Stimulated activated CD4-positive, alpha-beta T cell treated with anti-CD3 and anti-CD28 coated beads, Interleukin-1b, Interleukin-23, amount 100 ng/mL, for 24 hours (primary cell): ENCODE measurements at places on chromosomes 16 and 17.

- peak; percentile 48 for DNase-seq
These were observed 4.7 kb downstream of the RPL13 start for GRCh38 chr16:89565256-89565505.

DNA sequence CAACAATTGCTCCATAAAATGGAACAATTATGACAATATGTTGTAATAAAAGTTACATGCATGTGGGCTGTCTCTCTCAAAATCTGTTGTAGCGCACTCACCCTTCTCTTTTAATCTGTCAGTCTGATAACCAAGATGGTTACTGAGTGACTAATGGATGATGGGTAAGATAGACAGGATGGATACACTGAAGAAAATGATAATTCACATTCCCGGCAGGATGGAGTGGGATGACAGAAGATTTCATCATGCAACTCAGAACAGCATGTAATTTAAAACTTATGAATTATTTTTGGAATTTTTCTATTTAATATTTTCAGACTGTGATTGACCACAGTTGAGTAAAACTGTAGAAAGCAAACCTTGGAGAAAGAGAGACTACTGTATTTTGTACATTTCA lies 30.5 kb downstream of the CDH13 start:
- DNase-seq = no peak

DNA sequence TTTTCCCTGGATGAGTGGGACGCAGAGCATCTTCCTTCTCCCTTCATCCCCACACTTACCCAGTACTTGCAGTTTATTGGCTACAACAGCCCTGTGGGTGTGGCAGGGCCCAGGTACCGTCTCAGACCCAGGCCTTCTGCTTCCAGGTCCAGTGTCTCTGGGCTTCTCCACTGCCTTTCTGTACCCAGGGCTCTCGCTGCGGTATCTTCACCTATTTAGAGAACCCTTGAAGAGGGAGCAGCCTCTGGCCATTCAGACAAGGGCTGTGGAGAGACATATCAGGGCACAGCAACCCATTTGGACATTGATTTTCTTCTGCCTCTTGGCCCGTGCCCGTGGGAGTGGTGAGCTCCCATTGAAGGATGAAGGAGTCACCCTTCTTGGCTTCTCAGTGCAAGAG lies 17.3 kb downstream of the TBX4 start:
- no peak for DNase-seq

GRCh38 chr17:55069983-55070529 lies 101.5 kb downstream of the STXBP4 start:
- no peak for DNase-seq

DNA sequence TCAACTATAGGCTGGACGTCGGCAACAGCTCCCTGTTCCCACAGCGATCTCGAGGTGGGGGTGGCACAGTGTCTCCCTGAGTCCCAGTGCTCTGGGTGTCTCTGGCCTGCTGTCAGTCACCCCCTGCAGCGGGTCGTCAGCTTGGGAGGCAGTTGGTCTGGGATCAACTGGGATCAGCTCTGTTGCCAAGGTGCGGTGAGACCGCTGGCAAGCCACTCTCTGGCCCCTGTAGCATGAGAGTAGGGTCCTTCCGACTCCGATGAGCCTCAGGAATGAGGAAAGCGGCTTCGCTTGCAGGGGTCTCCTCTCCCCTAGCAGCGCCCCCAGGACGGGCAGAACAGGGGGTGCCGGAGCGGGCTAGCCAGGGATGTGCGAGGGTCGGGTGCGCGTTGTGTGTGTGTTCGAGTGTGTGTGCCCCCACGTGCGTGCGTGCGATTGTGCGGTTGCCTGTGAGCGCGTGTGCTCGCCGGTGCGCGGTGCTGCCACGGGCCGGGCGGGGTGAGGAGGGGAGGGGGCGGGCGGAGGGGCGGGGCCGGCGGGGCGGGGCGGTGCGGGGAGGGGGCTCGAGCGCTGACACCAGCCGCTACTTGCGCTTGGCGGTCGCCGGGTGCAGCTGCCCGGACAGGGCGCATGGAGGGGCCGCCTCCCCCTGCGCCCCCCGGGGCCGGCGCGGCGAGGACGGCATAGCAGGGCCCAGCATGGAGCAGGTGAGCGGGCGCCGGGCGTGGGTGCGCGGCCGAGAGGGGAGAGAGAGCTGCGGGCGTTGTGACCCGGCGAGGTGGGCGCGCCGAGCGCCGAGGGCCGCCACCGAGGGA lies 9.4 kb upstream of the ARHGAP23 start:
- DNase-seq = no peak

- DNase-seq = no peak
These were observed 18.9 kb downstream of the ARSG start for GRCh38 chr17:68310152-68310551.

- no peak for DNase-seq
These were observed 73.7 kb upstream of the ZNF423 start for GRCh38 chr16:49929626-49930025.

- DNase-seq = no peak
These were observed 23.2 kb downstream of the ZNF213 start for GRCh38 chr16:3158026-3158509.

DNA sequence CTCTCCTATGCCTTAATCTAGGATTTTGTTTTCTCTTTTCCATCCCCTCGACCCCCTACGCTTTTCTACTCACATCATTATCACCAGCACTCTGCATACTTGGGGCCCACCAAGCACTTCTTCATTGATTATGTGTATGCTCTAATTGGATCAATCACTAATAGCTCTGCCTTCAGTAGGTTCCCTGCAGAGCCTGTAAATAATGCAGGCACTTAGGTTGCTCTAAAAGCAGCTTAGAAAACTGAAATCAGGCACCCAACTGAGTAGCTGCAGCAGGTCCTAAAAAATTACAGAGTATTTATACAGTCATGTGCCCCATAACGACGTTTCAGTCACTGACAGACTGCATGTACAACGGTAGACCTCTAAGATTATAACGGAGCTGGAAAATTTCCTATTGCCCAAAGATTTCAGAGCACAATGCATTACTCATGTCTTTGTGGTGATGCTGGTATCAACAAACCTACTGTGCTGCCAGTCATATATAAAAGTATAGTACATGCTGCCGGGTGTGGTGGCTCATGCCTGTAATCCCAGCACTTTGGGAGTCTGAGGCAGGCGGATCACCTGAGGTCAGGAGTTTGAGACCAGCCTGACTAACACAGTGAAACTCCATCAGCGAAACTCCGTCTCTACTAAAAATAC lies 280.4 kb downstream of the HS3ST3B1 start:
- no peak for DNase-seq

- DNase-seq = no peak
These were observed 449 bp downstream of the SMCR8 start for GRCh38 chr17:18315562-18315922.

DNA sequence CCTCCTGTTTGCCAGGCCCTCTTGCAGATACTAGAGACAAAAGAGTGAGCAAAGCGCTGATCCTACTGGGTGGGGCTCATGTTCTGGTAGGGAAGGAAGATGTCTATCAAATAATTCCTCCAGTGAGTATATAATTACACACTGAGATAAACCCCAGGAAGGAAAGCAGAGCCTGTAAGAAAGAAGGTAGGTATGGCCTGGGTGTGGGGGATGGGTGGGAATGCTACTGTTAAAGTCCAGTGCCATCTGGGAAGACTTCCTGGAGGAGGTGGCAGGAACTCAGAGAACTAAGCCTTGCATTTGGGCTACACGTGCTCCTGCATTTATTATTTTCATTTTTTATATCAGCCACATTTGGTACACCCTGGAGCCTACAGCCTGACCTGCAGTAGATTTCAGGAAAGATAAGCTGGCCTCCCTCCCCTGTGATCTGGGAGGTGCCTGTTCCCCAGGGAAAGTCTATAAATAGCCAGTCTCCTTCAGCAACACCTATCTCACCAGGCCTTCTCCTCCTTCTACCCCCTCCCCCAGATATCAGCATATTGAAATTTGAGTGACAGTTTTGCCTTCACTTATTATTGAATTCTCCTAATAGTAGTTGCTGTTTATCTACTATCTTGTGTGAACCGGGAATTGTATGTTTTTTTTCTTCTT lies 11.5 kb downstream of the ATP2C2 start:
- no peak for DNase-seq

- no peak for DNase-seq
These were observed 123.4 kb downstream of the ZFHX3 start for GRCh38 chr16:72924537-72924926.

DNA sequence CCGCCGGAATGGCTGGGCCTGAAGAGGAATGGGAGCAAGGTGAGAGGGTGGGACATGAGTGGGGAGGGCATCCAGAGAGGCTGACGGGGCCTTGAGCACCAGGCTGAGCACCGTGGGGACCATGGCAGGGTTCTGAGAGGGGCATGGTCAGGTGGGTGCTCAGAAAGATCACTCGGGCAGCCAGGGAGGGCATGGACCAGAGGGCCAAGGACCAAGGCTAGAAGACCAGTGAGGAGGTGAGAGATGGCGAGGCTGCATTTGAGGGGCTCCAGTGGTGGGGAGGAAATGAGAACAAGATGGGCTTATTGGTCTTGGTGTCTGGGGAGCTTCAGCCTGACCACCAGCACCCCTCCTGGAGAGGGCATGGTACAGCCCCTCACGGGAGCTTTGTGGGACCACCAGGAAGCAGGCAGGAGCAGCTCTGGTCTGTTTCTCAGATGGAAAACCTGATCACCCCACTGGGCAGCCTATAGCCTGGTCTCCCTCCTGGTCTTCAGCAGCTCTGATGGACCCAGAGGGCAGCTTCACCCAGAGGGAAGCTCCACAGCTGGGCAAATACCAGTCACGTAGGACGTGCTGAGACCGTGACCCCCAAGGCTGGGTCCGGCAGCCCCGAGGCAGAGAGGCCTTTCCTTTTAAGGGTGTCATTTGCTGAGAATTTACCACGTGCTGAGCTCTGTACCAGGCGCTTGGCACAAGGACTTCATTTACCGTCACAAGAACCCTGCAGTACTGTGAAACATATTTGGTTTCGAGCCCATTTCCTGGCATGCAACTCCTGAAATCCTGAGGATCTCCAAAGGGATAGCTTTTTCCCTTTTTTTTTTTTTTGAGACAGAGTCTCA lies 11.4 kb upstream of the NCBP3 start:
- DNase-seq = no peak

DNA sequence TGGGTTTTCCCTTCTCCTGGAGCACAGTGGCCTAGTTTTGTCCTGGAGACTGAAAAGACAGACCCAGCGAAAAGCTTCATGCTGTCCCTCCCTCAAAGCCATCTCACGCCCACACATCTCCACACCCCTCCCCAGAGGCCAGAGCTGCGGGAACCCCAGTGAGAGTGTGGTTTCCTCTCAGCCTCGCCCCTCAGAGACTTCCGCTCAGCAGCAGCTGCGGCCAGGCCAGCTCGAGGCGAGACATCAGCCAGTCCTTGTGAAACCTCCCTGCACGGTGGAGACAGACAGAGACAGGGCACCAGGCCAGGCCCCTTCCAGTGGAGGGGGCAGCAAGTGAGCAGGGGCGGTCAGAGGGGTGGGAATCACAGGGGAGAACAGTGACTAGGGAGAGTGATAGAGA lies 77.0 kb upstream of the TNRC6C start:
- peak; percentile 62 for DNase-seq

GRCh38 chr16:79298894-79299799 lies 301.4 kb downstream of the MAF start:
- DNase-seq = no peak

DNA sequence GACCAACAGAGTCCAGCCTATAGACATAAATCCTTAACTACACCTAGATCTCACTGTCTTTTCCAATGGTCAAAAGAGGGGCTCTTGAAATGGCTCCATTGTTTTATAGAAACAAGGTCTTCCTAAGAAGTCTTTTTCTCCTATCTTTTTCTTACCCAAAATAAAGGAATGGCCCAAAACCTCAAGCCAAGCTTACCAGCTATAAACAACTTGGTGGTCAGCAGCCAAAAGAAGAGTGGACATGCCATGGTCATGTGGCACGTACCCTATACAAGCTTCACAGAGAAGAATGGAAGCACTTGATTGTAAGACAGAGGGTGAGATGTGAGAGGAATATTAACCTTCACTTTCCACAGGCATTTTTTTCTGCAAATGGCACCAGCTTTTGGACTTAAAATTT lies 82.1 kb upstream of the GNAO1 start:
- DNase-seq = no peak

GRCh38 chr17:49404906-49405305 lies 9.8 kb downstream of the PHB1 start:
- DNase-seq = no peak

DNA sequence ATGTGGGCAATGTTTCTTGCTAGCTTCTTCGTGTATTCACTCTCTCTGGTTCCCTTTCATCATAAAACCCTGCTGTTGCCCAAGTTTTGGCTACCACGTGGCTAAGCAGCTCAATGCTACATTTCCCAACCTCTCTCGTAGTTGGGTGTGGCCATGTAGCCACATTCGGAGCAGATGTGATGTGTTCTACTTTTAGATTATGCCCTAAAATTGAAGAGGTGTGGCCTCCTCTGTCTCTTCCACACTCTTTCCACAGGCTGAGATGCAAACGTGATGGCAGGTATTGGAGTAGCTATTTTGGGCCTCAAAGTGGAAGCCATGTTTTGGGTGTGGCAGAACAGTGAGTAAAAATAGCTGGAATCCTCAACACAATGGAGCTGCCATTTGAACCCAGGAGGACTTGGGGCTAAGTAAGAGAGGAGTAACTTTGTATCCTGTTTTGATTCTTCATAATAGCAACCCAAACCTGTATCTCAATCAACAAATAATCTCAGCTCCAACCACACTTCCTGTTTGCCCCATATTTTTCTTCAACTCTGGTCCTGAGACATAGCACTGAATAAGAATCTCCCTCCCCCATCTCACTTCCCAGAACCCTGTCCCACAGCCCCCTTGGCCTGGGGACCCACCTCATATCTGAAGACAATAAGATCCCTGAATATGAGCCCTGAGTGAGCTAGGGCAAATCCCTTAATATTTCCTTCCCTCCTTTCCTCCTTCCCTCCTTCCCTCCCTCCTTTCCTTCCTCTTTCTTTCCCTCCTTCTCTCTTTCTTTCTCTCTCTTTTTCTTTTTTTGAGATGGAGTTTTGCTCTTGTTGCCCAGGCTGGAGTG lies 4.0 kb downstream of the NUPR1 start:
- DNase-seq = no peak

- no peak for DNase-seq
These were observed 99.5 kb upstream of the DHX40 start for GRCh38 chr17:59465949-59466307.

DNA sequence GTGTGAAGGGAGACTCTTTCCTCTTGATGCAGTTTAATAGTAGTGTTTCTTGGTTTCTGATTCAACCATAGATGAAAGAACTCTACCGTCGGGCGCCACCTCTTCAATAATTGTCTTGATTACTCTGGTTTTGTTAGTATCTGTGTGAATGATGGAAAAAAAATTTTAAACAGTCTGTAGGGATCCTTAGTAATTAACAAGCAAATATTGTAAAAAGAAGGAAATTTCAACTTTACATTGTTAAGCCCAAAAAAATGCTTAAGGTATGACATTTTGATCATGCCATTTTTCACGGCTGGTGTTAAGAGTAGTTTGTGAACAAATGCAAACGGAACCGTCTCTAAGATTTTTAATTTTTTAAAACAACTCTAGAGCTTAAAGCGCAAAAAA lies 4.1 kb downstream of the KRT10 start:
- no peak for DNase-seq

GRCh38 chr16:2278956-2279800 lies 11.3 kb upstream of the RNPS1 start:
- DNase-seq = no peak
